NCI-H1417 treated with DMSO at 0.1 percent for 48 hours (cell line): ENCODE measurements at places on chromosomes 4 and X.
A peak's percentile ranks its signal among the peaks of the same experiment; 100 is the strongest.

DNA sequence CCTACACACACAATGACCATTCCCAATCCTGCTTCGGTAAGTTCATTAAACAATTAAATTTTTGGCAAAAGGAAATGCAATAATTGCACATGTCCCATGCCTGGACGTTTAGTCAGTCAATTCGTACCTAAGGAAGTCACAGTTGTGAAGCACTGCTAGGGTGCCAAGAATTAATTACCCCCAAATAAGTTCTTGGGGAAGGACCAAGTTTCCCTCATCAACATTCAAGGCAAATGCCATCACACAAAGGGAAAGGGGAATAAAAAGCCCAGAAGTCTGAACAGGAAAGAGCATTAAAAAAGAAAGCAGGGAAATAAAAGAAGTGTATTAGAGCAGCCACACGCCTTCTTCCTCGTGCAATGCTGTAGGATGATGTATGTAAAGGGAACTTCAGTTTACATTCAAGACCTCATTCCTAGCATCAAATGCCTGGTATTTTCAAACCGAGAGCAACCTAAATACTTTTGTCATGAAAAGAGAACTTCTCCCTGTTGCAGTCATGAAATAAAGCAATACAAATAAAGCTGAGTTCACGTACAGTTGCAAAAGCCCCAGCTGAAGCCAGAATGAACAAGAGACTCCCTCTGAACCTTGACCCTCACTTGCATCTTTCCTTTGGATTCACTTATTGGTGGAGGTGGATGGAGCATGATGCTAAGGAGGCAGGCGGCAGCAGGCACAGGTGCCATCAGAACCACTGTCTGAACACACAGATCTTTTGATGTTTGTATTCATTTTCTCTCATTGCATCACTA lies 124.0 kb upstream of the PPARGC1A start:
- DNase-seq: no peak

DNA sequence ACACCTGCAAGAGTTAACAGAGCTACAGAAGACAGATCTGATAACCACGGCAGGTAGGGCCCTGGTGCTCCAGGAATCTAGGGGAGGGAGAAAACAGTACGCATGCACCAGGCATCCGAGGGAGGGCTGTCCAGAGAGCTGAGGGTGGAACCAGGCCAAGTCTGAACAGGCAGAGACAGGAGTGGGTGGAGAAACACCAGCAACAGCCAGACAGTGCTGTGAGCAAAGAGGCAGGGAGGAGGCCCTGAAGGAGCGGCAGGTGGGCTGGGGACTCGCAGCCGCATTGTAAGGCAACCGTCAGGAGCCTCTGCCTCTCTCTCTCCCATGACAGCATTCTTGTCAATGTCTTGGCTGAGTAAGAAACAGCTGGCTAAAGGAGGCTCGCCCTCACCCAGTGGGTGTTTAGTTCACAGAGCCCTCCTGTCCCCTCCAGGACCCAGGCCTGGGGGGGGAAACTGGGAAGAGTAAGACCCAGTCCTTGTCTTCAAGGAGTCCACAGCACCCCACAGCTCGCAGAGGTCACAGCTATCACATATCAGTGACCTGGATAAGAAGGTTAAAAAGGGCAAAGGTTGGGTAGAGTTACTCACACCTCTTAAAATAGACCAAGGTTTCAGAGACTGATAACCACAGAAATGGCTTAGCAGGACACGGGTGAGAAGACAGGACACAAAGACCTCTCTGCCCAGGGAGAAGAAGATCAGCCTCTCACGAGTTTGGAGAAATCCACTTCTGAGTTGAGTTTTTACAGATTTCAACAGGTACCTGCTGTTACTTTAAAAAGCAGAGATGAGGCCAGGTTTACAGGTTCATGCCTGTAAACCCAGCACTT lies 10.5 kb downstream of the ACSL1 start:
- DNase-seq: peak; percentile 63

DNA sequence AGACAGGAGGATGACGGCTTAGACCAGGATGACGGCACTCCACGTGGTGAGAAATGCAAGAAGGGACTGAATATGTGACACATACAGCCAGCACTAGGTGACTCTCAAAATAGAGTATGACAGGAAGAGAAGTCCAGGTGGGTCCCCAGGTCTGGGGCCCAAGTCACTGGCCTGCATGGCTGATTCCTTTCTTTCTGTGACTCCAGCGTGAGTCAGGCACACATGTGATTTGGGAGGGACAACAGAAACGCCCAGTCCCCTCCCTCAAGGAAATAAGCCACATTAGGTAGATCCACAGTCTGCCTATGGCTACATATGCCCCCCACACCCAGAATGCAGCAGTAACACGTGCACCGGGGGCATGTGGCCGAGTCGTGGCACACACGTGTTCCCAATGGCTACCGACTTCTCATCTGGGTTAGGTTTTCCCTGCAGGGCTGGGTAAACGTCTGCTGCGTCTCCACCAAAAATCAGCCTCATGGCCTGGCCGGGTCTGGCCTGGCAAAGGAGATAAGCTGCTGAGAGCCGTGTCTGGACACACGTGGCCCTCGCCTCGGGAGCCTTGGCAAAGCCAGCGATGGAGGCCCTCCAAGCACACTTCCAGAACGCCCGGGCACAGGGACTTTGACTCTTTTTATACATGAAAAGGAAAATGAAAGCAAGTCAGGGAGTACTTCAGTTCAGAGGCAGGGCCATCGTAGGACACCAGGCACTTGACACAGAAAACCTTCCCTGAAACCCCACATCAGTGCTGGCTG lies 19.3 kb downstream of the SEL1L3 start:
- no peak for DNase-seq

- no peak for DNase-seq
Measured at GRCh38 chr4:18075823-18076433, 54.4 kb upstream of the LCORL start.

DNA sequence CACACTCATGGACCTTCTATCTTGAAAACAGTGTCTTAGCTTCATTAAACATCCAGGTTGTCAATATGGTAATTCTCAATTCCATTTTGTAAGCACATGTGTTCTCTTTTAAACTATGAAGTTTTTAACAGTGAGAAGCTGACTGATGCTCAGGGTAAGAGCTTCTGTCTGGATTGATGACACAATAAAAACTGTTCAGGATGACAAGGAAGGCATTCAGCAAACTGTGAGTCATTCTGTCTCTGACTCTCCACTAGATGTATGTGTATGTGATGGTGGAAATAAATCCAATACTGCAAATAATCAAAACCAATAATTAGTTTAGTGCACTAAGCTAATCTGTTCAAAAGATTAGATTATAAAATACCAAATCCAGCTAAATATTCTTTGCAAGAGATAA lies 115.3 kb upstream of the ARX start:
- DNase-seq: no peak

- no peak for DNase-seq
Measured at GRCh38 chrX:70437011-70437410, 7.6 kb upstream of the DLG3 start.

- DNase-seq: peak; percentile 11
Measured at GRCh38 chr4:134906404-134907023, 704.9 kb upstream of the PABPC4L start.

GRCh38 chrX:50622751-50623150 lies 152.1 kb upstream of the DGKK start:
- no peak for DNase-seq

- no peak for DNase-seq
Measured at GRCh38 chrX:48785540-48786214, 713 bp upstream of the GATA1 start.

GRCh38 chr4:79044141-79044659 lies 105.0 kb upstream of the PAQR3 start:
- no peak for DNase-seq

GRCh38 chr4:87230806-87231205 lies 10.4 kb upstream of the KLHL8 start:
- no peak for DNase-seq

DNA sequence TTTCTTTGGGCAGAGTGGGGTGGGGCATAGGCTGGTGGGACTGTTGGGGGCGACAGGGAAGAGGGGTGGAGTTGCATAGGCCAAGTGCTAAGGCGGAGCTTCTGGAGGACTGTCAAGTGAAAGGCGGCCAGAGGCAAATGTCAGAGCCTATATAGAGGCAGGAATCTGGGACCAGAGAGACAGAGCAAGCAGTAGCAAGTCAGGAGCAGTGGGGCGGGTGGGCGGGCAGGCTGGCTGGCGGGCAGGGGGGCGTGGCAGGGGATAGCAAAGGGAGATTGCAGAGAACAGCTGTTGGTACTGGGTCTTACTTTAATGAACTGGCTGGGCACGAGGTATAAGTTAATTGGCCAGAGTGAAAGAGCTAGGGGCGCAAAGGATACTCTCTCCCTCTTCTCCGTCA lies 89.8 kb downstream of the RTL9 start:
- no peak for DNase-seq

DNA sequence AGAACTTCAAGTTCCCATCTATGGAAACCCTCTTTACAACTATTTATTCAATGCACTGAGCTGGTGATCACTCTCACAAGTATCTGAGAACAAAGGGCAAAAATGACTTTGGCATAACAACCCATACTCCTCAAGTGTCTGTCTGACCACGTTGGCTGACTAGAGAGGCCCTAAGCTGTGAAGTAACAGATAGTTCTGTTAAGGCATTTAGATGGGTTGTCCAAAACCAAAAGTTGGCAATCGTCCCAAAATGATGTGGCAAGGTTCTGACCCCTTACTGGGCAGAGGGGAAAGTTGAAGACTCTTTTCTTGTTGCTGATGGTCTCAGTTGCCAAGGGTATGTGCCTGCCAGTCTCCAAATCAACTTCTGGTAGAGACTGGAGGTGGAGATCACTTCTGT lies 524.8 kb downstream of the PPARGC1A start:
- no peak for DNase-seq

DNA sequence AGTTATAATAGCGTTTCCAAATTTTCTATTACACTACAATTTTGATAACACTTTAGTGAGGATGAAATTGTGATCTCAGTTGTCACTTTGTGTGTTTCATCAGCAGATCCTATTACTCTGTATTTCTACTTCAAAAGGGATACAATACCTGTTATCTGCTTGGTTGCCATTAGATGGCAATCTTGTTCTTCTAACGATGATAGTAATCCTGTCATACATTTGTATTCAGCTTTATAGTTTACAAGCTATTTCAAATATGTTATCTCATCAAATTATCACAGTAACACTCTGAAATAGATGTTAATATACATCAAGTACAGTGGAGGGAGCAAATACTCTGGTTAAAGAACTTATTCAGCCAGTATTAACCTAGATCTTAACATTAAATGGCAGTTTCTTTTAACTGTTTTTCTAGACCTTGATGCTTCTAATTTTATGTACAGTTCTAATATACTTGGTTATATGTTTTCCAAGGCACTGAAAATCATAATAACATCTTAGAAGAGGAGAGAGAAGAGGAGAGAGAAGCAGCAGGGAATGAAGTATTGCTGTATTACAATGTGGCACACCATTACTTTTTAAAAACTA lies 292.0 kb downstream of the CCSER1 start:
- peak; percentile 41 for DNase-seq

- no peak for DNase-seq
Measured at GRCh38 chrX:101602077-101602476, 15.7 kb downstream of the ARMCX6 start.

DNA sequence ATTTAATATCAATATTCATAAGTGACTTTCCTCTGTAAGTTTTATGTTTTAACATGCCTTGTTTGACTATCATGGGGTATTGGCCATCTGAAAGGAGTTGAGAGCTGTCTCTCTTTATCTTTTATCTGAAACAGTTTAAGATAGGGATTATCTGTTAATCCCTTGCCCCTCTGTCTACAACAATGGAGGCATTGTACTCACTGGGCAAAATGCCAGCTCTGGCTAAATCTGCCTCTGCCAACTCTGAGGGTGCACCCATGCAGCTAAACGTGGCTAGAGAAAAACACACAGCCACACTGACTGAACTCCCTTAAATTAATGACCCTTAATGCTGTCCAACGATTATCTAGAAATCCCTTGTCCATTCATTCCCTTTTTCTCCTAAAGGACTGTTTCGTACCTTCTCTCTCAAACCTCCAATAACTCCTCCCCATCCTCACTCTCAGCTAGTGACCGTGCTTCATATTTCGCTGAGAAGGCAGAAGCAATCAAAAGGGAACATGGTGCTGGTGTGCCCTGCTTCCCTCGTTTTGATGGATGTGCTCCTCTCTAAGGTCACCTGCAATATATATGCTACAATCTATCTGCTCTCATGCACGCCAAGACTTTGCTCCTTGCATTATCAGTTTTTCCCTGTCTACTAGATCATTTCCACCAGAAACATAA lies 10.3 kb downstream of the PHKA2 start:
- peak; percentile 4 for DNase-seq

DNA sequence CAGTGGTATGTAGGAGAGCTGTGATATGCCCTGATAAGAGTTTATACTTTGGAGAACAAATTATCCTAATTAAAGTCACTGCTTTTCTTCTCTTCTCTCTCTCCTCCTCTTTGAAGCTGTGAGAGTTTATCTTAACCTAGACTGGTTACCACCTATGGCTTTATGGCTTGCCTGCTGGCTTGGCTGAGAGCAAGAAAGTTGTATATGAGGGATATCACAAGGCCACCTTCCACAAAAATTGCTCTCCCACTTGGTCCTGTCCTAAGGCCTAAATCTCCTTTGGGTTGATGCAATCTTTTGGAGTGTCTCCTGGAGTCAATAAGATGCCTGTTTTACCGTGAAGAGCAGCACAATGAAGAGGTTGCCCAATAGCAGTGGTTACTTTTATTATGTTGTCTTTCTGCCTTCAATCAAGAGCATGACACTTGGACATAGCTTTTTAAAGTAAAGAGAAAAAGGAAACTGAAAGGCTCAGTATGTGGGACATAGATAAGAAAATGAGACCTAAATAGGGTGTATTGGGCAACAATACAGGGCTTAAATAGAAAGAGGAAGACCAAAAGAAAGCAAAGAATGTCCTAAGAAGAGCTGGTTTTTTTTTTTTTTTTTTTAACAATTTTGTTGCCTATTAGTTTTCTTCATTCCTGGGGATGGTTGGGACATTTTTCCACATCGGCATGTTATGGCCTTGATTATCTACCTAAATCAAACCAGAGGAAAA lies 9.2 kb downstream of the GUCY1A1 start:
- DNase-seq: no peak

DNA sequence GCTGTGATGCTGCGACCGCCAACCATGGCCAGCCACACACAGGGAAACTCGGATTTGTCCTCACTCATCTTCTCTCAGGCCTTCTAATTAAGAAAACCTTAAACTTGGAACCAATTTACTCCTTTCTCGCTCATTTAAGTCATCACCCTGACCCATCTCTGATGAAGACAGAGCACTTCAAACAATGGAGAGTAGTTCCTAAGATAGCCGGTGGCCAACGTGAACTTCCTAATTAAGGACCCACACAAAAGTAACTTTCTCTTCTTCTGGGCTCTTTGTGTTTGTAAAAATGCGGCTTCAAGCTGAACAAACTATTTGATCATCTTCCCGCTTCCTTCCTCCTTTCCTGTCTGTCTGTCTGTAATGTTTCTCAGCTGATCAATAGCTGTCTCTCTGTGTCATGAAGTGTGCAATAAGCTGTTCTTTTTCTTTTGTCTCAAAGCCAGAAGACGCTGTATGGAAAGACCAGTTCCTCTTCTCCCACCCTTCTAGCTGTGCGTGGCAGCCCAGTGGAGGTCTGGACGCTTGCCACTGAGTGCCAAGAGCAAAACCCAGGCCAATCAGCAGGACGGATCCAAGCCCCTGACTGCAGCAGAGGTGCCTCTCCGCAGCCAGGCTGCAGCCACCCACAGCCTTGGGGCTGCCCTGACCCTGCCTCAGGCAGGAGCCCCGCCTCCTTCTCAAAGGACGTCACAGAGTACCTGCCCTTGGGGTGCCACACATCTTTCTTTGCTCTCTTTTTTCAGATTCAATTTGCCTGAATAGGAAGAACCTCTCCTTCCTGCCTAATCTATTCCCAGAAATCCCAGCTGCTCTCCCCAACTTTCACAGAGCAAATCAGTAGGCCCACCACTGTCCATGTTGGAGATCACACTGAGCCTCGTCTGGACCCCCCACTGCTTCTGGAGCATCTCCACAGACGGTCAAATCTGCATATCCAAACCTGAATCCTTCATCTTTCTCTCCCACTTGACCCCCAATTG lies 59.3 kb downstream of the MAML3 start:
- no peak for DNase-seq
